ENCODE measurements at places on chromosomes 1 and 21. TPM values are rescaled to one million over a fixed set of nuclear protein-coding genes. Genes with fewer than 3 reads are reported as not detected.
A peak's percentile ranks its signal among the peaks of the same experiment; 100 is the strongest.

The ADARB1 gene
- 36.2 TPM for total RNA-seq

The KAZN gene
- 1.7 TPM for total RNA-seq

DNA sequence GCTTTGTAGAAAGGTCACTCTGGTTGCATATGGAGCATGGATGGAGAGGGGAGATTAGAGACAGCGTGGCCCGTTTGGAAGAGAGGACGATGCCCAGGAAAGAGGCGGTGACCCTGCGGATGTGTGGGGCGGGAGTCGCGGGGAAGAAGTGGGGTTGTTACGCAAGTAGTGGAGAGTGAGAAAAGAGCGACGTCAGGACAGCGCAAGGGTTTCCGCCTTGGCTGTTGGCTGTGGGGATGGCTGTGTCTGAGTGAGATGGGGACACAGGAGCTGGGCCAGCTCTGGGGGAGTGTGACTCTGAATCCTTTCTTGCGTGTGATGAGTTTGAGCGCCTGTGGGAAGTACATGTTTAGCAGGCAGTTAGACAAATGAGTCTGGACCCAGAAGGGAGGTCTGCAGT is 3.8 kb downstream of the B4GALT2 start:
- H3K4me3 ChIP-seq = no peak overlapping the region
- H3K4me1 ChIP-seq = peaks cover 15% of the 10 kb centered on the region
- H3K27ac ChIP-seq = no peak overlapping the region
- no peaks in the 10 kb centered on the region for H3K27me3 ChIP-seq
- DNase-seq = no peak
- peaks cover 29% of the 10 kb centered on the region for H3K36me3 ChIP-seq

- H3K36me3 ChIP-seq = no peaks in the 10 kb centered on the region
- no peaks in the 10 kb centered on the region for H3K27me3 ChIP-seq
- peak overlapping the region; percentile 54 for H3K4me3 ChIP-seq
- peak; percentile 43 for DNase-seq
- peak overlapping the region; percentile 44 for H3K27ac ChIP-seq
These were observed 925 bp downstream of the PDE9A start for GRCh38 chr21:42654179-42654912.

The TNFRSF4 gene
- 142 TPM for total RNA-seq
